COR-L47 (cell line): ENCODE measurements at places on chromosomes 12 and 14.

GRCh38 chr12:111448266-111448830 lies 42.6 kb downstream of the SH2B3 start:
- DNase-seq = no peak

DNA sequence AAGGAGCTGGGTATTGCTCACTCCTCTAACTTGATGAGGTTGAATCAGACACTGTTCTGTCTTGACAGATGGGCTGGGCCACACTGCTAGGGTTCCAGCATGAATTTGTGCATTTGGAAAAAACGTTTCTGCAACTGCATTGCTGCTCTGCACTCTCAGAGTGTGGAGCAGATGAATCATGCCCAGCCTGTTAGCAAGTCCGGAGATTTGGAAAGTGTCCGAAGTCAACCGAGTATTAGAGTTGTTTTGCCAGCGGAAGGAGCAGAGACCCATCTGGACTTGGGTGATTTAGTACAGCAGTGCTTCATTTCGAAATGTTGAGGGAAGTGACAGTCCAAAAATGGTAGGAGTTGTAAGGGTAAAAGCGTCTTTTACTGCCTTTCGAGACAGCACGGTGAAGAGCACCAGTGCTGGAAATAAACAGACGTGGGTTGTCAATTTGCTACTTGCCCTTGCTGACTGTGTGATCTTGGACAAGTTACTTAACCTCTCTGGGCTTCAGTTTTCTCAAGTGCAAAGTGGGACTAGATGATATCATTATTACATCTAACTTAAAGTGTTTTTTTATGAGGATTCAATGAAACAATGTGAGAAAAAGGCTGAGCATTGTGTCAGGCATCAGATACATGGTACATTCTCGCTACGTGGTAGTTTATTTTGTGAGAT lies 139.5 kb downstream of the CHST11 start:
- DNase-seq = no peak

- peak; percentile 7 for DNase-seq
Observed at GRCh38 chr14:89493877-89494634, 77.0 kb upstream of the FOXN3 start.

DNA sequence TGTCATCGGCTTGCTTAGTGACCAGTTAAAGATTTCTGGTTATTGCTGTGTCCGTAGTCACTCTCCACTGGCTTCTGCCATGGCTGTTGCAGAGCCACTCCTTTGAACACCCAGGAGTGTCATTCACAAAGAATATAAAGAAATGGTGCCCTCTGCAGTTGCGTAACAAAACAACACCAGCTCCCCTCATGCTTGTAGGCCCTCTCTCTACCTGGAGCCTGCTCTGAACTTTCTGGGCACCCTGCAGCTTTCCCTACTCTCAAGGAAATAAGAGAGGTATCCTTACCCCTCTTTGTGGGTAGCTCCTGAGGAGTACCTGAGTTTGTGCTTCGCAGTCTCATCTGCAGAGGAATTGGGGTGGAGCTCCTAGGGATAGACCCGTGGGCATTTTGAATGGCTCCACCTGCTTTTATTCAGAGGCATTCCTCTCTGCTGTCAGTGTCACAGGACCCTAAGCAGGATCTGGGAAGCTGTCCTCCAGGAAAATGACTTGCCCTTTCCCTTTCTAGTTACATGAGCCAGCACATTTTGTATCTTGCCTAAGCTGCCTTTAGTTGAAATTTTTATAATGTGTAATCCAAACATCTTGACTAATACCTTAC lies 97.2 kb upstream of the TMEM260 start:
- DNase-seq = peak; percentile 22

GRCh38 chr14:63542231-63542999 lies 762 bp downstream of the PPP2R5E start:
- DNase-seq = peak; percentile 10

GRCh38 chr14:26132061-26132645 lies 465.7 kb downstream of the NOVA1 start:
- no peak for DNase-seq

DNA sequence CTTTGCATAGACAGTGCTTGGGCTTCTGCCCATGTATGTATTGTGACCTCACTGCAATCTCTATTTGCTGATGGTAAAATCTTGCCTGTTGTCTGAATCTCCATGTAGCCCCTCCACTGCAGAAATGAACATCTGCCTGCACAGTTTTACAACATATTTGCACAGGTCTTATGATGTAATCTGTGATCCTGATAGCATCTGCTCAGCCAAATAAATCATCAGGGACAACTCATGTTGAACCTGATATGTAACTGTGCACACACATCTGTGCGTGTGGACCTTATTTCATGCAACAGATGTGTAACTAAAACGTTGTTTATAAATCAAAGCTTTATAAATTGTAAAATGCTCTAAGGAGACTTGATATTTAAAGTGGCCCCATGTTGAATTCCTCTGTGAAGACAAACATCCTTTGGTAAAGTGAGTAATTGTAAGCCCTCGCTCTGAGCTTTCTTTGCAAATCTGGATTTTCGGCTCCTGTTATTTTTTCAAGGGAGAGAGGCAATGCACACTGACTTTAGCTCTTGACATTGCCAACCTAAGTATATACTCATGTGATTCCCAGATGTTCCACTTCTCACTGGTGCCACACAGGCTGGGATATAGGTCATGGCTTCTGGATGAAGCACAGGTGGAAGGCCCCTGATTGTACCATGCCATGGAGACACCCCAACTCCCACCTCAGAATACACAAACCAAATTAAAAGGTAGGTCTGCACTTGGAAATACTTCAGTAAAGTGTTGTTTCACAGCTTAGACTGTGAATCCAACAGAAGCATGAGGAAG lies 371.3 kb downstream of the GRIN2B start:
- DNase-seq = no peak
